ENCODE measurements at places on chromosomes 5 and 9. TPM values are rescaled to one million over a fixed set of nuclear protein-coding genes. Genes with fewer than 3 reads are reported as not detected.

- no peak for DNase-seq
- no peaks in the 10 kb centered on the region for H3K27me3 ChIP-seq
- no peaks in the 10 kb centered on the region for H3K4me1 ChIP-seq
- H3K4me3 ChIP-seq, result no peak overlapping the region
- no peak overlapping the region for H3K27ac ChIP-seq
These were observed 184.4 kb downstream of the CWC27 start for GRCh38 chr5:64952951-64953673.

- no peaks in the 10 kb centered on the region for H3K36me3 ChIP-seq
- no peak overlapping the region for H3K4me3 ChIP-seq
- no peaks in the 10 kb centered on the region for H3K27me3 ChIP-seq
- no peak for DNase-seq
- no peak overlapping the region for H3K27ac ChIP-seq
These were observed 383.3 kb downstream of the PSAT1 start for GRCh38 chr9:78680196-78680595.

INSL6 gene
- total RNA-seq, result not detected

- DNase-seq, result no peak
- no peaks in the 10 kb centered on the region for H3K4me1 ChIP-seq
- peaks cover 18% of the 10 kb centered on the region for H3K27me3 ChIP-seq
- no peak overlapping the region for H3K4me3 ChIP-seq
These were observed 3.3 kb upstream of the OR2V1 start for GRCh38 chr5:181134259-181134658.

SPINK6 gene
- not detected for total RNA-seq

RASGEF1C gene
- not detected for total RNA-seq
